CD4-positive, alpha-beta T cell treated with Interleukin-4 for 4 hours (primary cell): ENCODE measurements at places on chromosomes 16 and 17.
A peak's percentile ranks its signal among the peaks of the same experiment; 100 is the strongest.

DNA sequence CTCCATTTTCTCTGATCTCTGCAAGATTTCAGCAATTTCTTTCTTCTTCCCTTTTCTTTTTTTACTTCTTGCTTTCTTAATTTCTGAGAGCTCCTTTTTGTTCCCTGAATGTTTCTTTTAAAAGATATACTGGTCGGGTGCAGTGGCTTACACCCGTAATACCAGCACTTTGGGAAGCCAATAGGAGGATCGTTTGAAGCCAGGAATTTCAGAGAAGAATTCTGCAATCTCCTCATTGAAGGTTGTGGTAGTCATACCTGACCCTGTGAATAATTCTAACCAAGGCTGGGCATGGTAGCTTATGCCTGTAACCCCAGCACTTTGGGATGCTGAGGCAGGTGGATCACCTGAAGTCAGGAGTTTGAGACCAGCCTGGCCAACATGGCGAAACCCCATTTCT, 15.6 kb upstream of the ABCC1 start:
- no peak for DNase-seq

DNA sequence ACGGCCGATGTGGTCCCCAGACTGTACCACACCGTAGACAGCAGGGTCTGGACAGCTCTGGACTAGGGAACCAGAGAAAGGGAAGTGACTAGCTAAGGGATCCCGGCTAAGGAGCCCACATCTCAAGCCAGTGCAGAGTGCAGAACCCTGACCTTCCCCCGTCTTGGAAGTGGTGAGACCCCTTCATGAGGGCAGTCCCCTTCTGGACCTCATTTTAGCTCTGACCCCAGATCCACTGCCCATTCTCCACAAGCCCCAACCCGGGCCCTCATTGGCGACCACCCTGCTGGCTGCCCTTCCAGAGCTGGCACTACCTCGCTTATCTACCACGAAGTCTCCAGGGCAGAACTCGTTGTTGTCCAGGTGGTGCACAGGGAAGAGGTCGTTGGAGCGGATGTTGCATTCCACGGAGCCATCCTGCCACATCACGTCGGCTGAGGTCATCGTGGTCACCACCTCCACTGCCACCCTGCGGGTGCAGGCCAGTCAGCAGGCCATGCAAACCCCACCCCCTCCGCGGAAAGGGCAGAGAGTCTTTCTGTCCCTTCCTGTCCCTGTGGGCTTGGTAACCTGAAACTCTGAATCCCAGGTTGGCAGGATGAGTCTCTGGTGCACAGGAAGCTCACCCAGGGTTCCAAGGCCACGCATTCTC, 14.2 kb downstream of the SPHK1 start:
- no peak for DNase-seq

GRCh38 chr16:6672507-6672906, 660.1 kb upstream of the RBFOX1 start:
- DNase-seq, result no peak

- DNase-seq, result no peak
Measured at GRCh38 chr16:55933038-55933437, 57.9 kb upstream of the CES5A start.

GRCh38 chr17:70071127-70071526, 3.9 kb upstream of the KCNJ16 start:
- DNase-seq, result no peak

DNA sequence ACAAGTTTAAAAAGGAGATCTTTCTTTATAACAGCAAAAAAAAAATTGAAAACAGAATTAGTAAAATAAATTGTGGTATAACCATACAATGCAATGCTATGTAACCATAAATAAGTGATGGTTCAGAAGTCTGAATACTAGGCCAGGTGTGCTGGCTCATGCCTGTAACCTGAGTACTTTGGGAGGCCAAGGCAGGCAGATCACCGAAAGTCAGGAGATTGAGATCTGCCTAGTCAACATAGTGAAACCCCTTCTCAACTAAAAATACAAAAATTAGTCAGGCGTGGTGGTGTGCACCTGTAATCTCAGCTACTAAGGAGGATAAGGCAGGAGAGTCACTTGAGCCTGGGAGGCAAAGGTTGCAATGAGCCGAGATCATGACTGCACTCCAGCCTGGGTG, 34.6 kb downstream of the CCT6B start:
- DNase-seq, result no peak

GRCh38 chr17:81032641-81033480, 2.1 kb upstream of the BAIAP2 start:
- no peak for DNase-seq

DNA sequence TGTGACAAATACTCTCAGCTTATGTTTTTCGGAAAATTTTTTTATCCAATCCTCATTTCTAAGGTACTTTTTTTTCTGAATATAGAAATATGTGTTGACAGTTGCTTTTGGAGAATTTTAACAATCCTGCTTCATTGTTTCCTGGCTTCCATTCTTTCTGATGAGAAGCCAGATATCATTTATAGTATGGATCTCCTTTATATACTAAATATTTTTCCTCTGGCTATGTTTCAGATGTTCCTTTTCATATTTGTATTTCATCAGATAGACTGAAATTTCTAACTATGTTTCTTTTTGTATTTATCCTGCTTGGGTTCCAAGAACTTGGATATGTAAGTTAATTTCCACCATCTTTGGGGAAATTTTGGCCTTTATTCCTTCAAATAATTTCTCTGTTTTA, 138.9 kb upstream of the CDH11 start:
- DNase-seq, result no peak

DNA sequence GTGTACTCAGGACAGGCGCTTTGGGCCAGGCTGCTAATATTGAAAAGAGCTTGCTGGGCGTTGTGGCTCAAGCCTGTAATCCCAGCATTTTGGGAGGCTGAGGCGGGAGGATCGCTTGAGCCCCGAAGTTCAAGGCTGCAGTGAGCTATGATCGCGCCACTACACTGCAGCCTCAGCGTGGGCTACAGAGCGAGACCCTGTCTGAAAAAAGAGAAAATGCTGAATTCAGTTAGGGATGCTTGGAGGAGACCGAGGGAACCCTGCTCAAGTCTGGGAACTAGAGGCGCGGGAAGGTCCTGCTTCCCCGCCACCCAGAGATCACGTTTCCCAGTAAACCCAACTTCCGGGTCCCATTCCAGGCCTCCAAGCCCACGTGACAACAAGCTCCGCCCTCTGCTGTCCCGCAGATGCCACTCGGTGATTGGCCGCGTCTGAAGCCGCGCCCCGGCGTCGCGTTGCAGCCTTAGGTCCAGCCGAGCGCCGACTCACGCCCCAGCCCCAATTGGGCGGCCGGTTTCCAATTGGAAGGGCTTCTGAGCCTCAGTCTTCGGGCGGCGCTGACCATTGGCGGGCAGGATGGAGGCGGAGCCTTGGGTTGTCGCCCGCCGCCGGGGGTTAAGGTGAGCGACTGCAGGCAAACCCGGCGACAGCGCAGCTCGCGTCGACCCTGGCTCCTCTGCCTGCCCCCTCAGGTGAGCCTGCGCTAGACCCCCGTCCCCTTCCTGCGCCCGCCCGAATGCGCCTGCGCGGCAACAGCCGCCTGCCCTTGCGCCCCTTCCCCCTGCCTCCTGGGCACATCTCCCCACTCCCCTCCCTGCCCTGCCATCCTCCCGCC, at the start of gene PHKG2:
TSS of gene PHKG2 (plus strand) at position 627 of the 835 bp plus-strand sequence. CDS start 396 bp downstream, outside the sequence.
- peak; percentile 97 for DNase-seq

- DNase-seq, result no peak
Measured at GRCh38 chr17:29891131-29891530, 38.9 kb downstream of the SSH2 start.

- DNase-seq, result no peak
Measured at GRCh38 chr17:1511290-1511689, 5.1 kb downstream of the INPP5K start.

- DNase-seq, result no peak
Measured at GRCh38 chr17:80246266-80246681, 14.4 kb upstream of the RNF213 start.

- DNase-seq, result no peak
Measured at GRCh38 chr16:30570636-30571444, 674 bp downstream of the ZNF688 start.

DNA sequence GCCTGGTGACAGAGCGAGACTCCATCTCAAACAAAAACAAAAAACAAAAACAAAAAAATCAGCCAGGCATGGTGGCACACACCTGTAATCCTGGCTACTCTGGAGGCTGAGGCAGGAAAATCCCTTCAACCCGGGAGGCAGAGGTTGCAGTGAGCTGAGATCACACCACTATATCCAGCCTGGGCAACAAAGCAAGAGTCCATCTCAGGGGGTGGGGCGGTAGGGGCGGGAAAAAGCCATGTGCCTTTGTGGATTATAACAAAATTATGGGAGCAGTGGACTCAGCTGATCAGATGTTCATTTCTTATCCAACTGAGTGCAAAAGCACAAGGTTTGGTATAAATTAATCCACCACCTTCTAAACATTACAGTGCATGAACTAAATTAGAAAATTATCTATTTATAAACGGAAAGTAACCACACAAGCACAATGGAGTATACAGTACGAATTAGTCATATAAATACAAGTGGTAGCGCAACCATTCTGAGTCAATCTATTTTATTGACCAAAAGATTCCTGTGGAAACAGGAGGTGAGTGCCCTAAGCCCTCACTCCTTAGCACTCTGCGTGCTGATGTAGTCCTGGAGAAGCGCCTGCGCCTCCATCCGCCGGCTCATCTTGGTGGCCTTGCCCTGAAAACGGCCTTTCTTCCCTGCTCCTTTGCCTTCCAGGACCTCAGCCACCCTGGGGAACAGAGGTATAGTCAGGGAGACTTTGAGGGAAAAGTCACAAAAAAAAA, 14.0 kb downstream of the AARSD1 start:
- no peak for DNase-seq

- no peak for DNase-seq
Measured at GRCh38 chr16:69712277-69712676, 14.1 kb downstream of the NQO1 start.

DNA sequence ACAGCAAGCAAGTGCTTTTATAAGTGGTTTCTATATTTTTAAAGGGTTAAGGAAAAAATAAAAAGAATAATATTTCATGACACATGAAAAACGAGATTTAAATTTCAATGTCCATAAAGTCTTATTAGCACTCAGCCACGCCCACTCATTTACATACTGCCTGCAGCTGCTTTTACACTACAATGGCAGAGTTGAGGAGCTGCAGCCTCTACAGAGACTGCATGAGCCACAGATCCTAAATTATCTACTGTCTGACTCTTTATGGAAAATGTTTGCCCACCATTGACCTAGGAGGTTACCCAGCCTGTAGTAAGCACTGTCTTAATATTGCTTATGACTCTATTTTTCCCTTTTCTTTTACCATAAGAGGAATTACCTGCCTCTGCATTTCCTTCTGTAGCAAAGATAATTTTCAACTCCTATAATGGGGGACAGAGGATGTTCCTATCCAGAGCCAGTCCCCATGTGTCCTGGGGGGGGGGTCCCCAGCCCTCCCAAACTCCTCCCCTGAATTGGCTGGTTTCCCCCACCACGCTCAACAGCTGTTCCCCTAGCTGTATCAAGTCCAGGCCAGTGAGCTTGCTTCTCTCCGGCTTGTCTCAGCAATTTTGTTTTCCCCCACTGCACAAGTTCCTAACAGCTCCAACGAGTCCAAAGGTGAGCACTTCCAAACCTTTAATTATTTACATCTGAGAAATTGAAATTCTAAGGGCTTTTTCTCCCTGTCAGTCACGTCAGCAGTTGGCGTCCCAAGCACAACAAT, 139.4 kb upstream of the ERCC4 start:
- no peak for DNase-seq

- no peak for DNase-seq
Measured at GRCh38 chr17:77754956-77755355, 203.5 kb upstream of the TNRC6C start.

GRCh38 chr17:6507535-6507934, 48.8 kb downstream of the PITPNM3 start:
- no peak for DNase-seq

GRCh38 chr16:85908889-85909589, 10.1 kb downstream of the IRF8 start:
- no peak for DNase-seq

DNA sequence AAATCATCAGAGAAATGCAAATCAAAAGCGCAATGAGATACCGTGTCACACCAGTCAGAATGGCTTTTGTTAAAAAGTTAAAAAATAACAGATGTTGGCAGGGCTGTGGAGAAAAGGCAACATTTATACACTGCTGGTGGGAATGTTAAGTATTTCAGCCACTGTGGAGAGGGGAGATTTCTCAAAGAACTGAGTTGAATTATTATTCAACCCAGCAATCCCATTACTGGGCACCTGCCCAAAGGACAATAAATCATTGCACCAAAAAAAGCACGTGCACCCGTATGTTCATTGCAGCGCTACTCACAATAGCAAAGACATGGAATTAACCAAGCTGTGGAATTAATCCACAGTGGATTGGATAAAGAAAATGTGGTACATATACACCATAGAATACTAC, 204.7 kb downstream of the HS3ST4 start:
- no peak for DNase-seq

- DNase-seq, result no peak
Measured at GRCh38 chr16:22627043-22627442, 116.4 kb downstream of the NPIPB5 start.

DNA sequence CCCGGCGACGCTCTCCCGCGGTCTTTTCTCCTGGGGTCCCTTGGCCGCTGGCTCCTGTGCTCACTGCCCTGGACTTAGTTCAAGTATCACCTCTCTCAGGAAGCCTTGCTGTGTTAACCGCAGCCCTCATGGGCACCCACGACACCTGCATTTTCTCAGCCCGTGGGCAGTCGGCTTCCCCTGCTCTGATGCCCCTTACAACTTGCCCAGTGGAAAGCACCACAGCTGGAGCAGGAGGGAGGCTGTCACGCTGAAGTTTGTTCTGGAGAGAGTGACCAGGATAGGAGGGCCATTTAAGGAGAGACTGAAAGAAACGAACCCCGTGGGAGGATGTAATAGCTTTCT, 395 bp downstream of the STXBP4 start:
- no peak for DNase-seq

GRCh38 chr17:72336026-72336803, 215.4 kb downstream of the SOX9 start:
- no peak for DNase-seq

DNA sequence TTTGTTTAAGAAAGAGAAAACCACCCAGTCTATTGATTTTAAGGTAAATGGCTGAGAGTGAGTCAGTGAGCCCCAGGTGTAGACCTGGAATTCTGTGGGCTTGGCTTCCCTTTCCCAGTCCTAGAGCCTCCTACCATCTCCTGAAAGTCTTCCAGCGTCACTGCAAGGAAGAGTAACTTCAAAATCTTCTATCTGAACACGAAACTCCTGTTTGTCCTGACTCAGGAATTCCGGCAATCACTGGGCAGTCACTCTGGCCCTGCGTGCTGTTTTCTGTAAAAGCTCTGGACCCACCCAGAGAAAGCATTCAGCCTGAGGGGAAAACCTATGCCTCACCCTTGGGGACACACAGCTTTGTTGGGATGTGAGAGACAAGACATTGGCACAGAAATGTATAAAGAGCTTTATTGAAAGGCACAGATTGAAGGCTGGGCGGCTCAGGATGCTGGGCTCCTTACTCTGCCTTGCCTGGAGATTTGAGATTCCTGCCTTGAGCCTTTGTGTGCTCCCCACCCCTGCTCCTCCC, 15.9 kb downstream of the MINK1 start:
- DNase-seq, result no peak
